ENCODE measurements at places on chromosomes 7 and 10.

DNA sequence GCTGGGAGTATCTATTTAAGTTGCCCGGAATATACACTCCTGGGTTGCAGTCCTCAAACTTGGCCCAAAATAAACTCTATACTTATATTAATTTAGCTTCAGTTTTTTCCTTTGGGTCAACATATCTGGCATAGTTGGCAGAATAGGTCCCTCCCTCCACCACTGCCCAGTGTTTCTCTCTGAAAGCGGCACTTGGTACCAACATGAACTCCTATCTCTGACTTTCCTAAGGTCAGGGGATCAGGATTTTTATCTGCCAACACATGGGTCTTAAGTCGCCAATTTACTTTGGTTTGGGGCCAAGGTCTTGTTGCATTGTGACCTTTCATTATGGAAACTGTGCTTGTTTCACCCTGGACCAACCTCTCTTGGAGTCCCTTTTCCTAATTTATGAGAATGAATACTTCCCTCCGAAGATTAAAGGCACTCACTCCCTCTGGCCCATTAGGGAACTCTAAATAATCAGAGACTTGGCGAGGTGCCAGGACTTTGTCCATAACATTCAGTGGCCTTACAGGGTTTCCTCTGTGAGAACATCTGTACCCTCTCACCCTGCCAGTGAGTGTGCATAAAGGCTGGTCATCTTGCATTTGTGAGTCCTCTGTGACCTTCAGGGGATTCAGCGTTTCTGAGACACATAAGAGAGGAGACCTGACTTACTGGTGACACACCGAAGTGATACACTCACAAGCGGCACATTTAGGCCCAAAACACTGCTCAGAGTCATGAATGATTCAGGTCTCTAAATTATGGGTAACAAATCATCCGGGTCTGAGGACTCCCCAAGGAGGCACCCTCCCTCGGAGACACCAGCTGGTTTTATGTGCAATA is 19.7 kb upstream of the FKBP9 start:
- DNase-seq, result no peak

DNA sequence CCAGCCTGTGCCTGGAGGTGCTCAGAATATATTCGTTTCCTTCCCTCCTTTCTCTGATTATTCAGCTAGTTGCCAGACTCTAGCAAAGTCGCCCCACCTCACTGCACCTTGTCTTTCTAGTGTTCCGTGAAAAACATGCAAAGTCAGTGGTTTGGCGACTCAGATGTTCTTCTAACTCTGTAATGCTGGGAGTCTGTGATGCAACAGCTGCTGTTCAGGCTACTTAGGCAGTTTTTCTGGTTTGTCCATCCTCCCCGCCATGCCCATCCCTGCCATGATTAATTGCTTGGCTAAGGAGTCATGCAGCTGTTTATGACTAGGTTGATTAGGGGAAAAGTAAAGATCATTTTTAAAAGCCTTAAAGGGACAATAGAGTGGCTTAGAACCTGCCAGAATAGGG is 99.4 kb downstream of the MTPN start:
- no peak for DNase-seq

DNA sequence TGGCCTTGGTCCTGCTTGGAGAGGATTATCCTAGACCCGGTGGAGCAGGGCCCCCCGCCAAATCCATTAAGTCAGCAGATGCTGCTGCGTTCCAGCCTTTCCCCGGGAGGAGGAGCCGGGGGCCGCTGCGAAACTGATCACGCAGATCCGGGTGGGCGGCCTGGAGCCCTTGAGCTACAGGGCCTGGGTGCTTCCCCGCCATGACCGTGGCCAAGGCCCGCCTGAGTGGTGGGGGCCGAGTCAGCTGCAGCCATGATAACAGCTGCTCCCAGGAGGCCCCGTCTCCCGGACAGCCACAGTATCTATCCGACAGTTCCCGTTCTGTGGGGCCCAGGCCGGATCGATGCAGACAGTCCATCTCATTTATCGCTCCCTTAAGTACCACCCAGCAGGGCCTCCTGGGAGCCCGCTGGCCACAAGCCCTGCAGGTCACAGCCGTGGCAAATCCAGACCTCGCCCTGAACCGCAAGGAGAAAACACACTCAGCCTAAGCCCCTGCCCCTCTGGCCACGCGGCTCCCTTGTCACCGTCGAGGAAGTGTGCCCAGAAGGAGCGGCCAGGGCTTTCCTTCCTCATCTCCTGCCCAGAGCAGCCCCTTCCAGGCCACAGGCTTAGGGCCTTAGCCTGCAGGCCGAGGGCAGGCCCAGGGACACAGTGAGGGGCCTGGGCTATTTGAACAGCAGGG is 34.4 kb upstream of the SLC29A4 start:
- no peak for DNase-seq

DNA sequence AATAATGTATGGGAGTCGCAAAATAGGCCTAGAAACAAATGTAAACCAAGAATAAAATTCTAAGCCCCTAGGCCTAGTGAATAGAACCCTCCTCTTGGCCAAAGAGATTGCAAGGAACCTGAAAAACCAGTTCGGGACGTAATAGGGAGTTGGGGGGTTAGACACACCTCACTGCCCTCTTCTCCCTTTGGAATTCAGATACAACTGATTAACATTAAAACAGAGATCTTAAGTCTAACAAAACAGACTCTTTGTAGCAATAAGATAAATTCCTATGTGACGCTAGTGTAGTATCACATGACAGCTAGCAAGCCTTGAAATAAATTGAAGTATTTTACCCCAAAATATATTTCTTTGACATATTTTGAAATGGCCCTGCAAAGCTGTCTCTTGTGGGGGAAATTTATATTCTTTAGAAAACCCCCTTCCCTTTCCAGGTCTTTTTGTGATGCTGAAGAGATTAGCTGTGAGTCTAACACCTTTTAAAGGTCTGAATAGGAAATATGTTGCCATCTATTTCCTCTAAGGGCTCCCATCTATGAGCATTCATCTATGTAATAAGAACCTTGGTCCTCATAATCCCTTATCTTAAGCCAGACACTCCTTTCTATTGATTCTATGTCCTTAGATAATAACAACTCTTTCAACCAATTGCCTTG is 623.4 kb upstream of the NRG3 start:
- no peak for DNase-seq

DNA sequence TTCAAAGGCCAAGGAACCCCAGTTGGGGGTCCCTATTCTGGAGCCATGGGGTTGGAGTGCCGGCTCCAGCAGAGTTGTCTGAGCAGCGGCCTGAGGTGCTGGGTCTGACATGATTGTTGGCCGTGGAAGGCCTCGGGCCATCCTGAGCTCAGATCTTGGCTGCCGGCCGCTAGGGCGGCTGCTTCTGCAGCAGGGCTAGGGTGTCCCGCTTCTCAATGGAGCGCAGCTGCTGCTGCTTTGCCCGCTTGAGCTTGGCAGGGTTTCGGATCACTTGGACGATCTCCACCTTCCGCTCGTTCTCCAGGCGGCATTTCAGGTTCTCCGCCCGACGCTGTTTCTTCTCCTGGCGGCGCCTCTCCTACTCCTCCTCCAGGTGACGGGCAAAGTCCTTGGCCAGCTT is 171.1 kb downstream of the HIBADH start:
- DNase-seq, result no peak

- DNase-seq, result no peak
Observed at GRCh38 chr10:99340650-99341049, 11.5 kb downstream of the CNNM1 start.

- no peak for DNase-seq
Observed at GRCh38 chr7:141837683-141838082, 3.6 kb downstream of the PRSS37 start.

- DNase-seq, result no peak
Observed at GRCh38 chr10:3723766-3724165, 61.2 kb downstream of the KLF6 start.

GRCh38 chr7:133398506-133398905 is 145.6 kb downstream of the EXOC4 start:
- DNase-seq, result no peak

DNA sequence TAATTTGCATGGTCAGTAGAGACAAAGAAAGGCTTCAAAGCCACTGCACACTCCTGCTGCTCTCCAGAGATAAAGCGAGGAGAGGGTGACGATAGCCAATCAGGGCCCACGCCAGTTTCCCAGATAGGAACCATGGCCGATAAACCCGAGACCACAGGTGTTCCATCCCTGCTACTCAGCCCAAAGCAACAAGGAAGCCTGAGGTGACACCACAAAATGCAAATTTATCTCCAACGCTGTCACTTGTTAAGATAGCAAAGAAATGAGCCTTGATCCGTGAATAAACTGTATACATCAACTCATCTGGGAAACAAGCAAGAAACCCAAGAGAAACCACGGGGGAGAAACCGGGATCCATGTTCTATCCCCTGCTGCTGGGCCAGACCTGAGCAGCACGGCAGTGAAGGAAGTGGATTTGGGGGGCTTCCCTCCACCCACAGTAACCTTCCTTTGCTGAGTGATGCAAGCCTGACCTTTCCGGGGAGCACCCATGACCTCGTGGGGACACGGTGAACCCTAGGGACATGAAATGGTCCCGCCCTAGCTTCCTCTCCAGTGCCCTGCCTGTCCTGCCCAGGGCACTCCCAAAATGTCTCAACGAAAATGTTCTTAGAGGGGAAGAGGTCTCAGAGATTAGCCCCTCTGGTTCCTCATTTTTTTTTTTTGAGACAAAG is 164.6 kb downstream of the PTPRN2 start:
- no peak for DNase-seq

GRCh38 chr10:15370856-15371701 is at the start of gene FAM171A1:
Gene FAM171A1, minus strand, starts transcription at chr10:15371289. Its CDS starts 237 bp downstream, at chr10:15371052.
- peak; percentile 70 for DNase-seq

DNA sequence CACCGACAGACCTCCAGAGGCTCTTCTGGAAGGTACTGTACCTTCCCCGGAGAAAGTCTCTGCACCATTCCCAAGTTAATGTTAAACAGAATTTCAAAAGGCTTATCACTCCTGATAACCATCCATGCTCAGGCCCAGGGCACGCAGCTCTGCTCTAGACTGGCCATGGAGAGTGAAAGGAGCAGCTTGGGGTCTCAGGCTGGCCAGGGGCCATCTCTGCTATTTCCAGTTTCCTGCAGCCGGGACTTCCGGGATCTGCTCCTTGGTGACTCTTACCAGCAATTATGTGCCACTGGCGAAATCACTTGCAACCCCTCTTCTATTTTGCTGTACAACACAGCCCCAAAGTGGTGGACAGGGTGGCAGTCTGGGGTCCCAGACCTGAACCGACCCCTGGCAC is 6.0 kb downstream of the CLDN15 start:
- no peak for DNase-seq

DNA sequence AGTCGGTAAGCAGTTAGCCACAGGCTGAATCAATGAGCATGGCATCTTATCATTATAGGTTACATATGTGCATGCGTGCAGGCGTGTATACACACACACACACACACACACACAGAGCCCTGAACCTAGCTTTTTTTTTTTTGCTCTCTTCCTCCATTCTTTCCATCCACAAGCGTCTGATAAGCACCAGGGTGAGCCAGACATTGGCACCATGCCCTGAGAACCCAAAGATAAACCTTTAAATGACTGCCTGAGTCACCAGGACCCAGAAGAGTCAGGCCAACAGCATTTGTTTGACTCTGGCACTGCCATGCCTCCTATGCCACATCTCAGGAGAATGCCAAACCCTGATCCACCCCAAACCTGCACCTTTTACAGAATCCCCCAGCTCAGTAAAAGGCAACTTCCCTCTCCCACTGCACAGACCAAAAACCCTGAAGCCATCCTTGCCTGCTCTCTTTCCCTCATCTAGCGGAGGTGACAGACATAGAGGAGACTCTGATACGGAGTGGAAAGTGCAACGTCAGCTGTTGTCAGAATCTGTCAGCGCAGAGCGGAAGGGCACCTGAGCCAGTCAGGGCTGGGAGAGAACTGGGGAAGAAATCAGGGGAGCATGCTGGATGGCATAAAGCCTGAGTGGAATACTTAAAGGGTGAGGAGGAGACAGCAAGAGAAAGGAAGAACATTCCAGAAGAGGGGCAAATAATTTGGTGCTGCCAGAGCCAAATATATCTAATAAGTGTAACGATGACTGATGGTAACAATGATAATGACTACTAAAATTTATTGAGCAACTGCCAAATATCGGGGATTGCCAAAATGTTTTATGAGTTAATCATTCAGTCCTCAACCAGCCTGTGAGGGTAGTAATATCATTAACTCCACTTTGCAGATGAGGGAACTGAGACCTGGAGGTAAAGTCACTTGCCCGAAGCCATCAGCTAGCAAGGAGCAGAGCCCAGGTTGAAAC is 3.2 kb downstream of the PARP12 start:
- peak; percentile 48 for DNase-seq

DNA sequence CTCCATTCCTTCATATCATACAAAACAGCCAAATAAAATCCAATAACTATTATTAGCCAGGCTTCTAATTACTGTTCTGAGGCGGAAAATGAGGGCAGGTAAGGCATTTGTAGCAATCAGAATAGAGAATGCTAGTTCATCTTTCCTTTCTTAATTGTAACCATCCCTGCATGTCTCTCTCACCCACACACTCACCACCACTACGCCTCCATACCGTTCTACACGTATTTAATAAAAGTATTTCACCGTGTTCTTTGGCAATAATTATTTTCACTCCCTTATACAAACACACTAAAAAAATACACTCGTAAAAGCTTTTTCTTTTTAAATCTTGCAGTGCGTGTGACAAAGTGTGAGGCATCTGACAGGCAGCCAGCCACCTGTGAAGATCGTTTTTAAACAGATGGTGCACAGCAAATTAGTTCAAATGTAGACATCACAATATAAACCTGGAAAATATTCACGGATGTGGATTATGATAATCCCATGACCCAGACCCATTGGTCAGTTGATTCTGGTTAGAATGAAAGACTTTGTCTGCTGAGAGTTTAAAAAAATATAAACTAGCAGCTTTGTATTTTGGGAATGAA is 653.6 kb downstream of the REEP3 start:
- no peak for DNase-seq

DNA sequence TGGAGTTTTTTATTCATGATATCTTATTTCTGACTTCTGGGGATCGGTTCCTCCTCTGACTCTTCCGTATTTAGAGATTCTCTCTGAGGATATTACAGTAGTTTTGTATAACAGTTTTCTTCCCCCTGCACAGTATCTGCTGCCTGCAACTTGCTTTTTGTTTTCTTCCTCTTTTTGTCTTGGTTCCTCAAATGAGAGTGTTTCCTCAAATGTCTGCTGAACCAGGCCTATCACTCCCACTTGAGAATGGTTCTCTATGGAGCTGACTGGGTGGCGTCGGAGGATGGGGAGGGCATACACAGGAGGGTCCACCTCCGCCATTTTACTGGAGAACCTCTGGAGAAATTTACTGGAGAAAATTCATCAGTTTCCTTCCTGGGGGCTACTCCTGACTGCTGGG is 27.7 kb downstream of the ARHGAP22 start:
- no peak for DNase-seq

Measured in CD8-positive, alpha-beta T cell (primary cell).